ENCODE measurements at places on chromosomes 3 and 15. TPM values are rescaled to one million over a fixed set of nuclear protein-coding genes. Genes with fewer than 3 reads are reported as not detected.

- H3K27ac ChIP-seq: no peak overlapping the region
- H3K27me3 ChIP-seq: no peaks in the 10 kb centered on the region
- H3K36me3 ChIP-seq: no peaks in the 10 kb centered on the region
- DNase-seq: no peak
- H3K4me3 ChIP-seq: no peak overlapping the region
Observed at GRCh38 chr15:48472756-48473155, 141.5 kb downstream of the DUT start.

The CLDN18 gene
- not detected for total RNA-seq

DNA sequence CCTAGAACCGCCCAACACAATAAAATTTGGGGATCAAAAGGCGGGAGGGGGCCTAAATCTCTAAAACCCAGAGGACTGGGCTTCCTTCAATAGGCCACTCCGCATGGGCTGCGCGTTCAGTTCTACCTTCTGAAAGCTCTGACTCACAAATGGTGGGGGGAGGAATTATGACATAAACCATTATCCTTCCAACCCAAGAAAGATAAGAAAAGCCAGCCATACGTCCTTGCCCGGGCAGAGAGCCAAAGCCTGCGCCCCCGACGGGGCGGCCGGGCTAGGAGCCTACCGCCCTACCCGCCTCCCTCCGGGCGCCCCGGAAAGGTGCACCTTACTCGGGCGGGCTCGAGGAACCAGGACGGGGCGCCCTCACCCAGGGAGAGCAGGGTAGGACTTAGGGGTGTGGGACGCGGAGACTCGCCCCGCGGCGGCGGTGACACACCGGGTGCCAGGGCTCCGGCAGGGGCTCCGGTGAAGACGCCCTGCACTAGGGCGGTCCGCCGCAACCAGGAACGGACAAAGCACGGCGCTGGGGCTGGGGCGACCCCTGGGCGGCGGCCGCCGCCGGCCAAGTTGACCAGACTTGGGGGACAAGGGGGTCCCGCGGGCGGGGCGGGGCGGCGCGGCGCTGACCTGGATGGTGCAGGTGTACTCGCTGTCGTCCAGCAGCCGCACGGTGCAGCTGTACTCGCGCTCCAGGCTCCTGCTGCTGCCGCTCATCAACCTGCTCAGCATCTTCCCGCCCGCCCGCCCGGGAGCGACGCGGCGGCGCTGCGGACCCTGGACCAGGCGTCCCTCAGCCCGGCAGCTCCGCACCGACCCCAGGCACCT lies 534 bp downstream of the FRMD5 start:
- H3K27me3 ChIP-seq: peaks cover 57% of the 10 kb centered on the region
- H3K4me1 ChIP-seq: peaks cover 23% of the 10 kb centered on the region
- peak overlapping the region; percentile 63 for H3K4me3 ChIP-seq
- H3K27ac ChIP-seq: no peak overlapping the region
- no peaks in the 10 kb centered on the region for H3K36me3 ChIP-seq

DNA sequence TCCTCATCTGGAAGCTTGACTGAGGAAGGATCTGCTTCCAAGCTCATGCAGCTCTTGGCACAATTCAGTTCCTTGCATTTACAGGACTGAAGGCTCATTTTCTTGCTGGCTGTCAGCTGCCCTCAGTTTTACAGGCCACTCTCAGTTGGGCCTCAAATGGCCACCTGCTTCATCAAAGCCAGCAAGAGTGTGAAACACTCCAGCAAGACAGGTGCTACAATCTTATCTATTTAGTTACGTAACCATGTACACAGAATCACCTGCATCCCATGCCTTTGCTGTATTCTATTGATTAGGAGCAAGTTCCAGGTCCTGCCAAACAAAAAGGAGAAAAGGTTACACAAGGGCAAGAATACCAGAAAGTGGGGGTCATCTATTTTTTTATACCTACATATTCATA lies 40.8 kb downstream of the RHCG start:
- H3K27me3 ChIP-seq: no peaks in the 10 kb centered on the region
- peaks cover under 1% of the 10 kb centered on the region for H3K4me1 ChIP-seq
- no peaks in the 10 kb centered on the region for H3K36me3 ChIP-seq
- no peak overlapping the region for H3K4me3 ChIP-seq
- no peak overlapping the region for H3K27ac ChIP-seq

DNA sequence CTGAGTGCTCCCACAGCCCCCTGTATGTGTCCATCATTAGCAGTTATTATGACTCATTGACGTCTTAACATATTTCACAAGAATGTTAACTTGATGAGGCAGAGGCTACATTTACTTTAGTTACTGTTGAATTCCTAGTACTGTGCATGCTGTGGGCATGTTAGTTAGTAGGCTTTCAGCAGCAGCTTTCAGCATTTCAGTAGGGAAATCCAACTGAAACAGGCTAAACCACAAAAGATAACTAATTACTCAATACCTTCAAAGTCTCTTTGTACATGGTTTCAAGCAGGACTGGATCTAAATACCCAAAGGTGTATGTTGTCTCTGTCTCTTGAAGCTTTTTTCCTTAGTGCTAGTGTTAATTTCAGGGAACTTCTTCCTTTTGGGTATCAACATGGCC lies 229.9 kb upstream of the SUCLG2 start:
- H3K4me1 ChIP-seq: no peaks in the 10 kb centered on the region
- H3K27ac ChIP-seq: no peak overlapping the region
- no peaks in the 10 kb centered on the region for H3K27me3 ChIP-seq
- no peak for DNase-seq

The DCLK3 gene
- total RNA-seq: not detected

The KCNH8 gene
- total RNA-seq: 4.3 TPM

The PP2D1 gene
- total RNA-seq: not detected

The FSTL1 gene
- not detected for total RNA-seq

GRCh38 chr3:77935418-77935817 lies 895.5 kb downstream of the ROBO2 start:
- H3K4me3 ChIP-seq: no peak overlapping the region
- H3K4me1 ChIP-seq: no peaks in the 10 kb centered on the region
- no peak overlapping the region for H3K27ac ChIP-seq
- no peaks in the 10 kb centered on the region for H3K36me3 ChIP-seq
- DNase-seq: no peak
- H3K27me3 ChIP-seq: no peaks in the 10 kb centered on the region

The RASL12 gene
- total RNA-seq: not detected

The ABCC5 gene
- total RNA-seq: 31.7 TPM

The BNC1 gene
- total RNA-seq: not detected

DNA sequence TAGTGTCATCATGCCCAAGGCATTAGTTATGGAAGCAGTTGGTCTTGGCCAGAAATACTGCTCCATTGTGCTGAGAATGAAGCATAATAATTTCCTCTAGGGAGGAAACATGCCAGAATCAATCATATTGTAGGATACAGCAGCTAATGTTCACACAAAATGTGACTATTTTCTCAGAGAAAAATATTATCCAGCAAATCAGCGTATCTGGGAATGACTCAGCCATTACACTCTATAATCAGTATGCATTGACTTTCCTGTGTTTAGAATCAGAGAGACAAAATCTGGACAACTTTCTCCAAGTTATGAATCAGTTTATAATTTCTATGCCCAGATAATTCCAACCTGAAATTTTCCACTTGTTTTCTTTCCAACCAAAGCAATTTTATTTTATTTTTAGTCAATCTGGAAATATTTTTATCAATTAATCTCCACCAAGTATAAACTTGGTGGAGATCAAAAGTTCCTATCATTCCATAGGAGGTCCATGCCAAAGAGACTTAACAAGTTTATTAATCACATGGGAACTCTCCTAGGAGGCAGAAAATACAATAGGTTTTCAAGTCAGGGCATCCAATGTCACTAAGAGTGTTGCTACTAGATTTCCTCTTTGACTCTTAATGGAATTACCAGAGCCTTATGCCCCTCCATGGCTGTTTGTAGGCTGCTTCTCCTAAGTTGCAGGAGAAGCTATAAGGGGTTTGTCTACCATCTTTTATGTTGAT lies 36.4 kb downstream of the SUCNR1 start:
- H3K36me3 ChIP-seq: no peaks in the 10 kb centered on the region
- H3K27ac ChIP-seq: no peak overlapping the region
- DNase-seq: no peak
- no peak overlapping the region for H3K4me3 ChIP-seq
- H3K4me1 ChIP-seq: no peaks in the 10 kb centered on the region
- no peaks in the 10 kb centered on the region for H3K27me3 ChIP-seq

DNA sequence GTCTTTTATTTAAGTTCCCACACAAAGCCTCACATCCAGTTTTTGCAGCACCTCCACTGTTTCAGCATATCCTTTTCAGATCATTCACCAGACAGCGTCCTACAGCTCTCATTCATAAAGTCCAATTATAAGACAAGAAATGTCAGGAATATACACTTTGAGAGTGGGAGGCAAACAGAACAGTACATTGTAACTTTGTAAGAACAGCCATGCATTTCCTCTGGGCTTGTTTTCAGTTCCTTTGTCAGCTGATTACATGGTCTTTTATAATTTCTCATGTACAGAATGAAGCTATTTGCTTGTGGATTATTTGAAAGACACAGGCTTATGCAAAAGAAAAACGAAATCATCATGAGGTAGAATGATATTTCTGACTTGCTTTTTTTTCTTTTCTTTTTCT lies 85.7 kb downstream of the SOX2 start:
- H3K4me3 ChIP-seq: no peak overlapping the region
- DNase-seq: no peak
- H3K4me1 ChIP-seq: no peaks in the 10 kb centered on the region
- no peaks in the 10 kb centered on the region for H3K27me3 ChIP-seq
- H3K27ac ChIP-seq: no peak overlapping the region
- H3K36me3 ChIP-seq: no peaks in the 10 kb centered on the region

GRCh38 chr3:70539908-70540307 lies 227.5 kb upstream of the MDFIC2 start:
- H3K4me1 ChIP-seq: no peaks in the 10 kb centered on the region
- no peak for DNase-seq
- H3K4me3 ChIP-seq: no peak overlapping the region
- H3K27ac ChIP-seq: no peak overlapping the region
- no peaks in the 10 kb centered on the region for H3K36me3 ChIP-seq
- peaks cover 2% of the 10 kb centered on the region for H3K27me3 ChIP-seq

- H3K27ac ChIP-seq: no peak overlapping the region
- no peaks in the 10 kb centered on the region for H3K36me3 ChIP-seq
- no peak overlapping the region for H3K4me3 ChIP-seq
- H3K27me3 ChIP-seq: no peaks in the 10 kb centered on the region
- no peak for DNase-seq
Observed at GRCh38 chr3:182697345-182697919, 95.9 kb upstream of the ATP11B start.

The FAM227B gene
- total RNA-seq: 9.2 TPM

The GOLGA6A gene
- 1.0 TPM for total RNA-seq

GRCh38 chr3:51719410-51720025 lies 12.7 kb downstream of the GRM2 start:
- no peaks in the 10 kb centered on the region for H3K27me3 ChIP-seq
- H3K27ac ChIP-seq: no peak overlapping the region
- DNase-seq: no peak
- H3K36me3 ChIP-seq: no peaks in the 10 kb centered on the region

The NRG4 gene
- total RNA-seq: not detected

GRCh38 chr3:110810356-110810755 lies 261.3 kb upstream of the NECTIN3 start:
- no peaks in the 10 kb centered on the region for H3K27me3 ChIP-seq
- no peaks in the 10 kb centered on the region for H3K4me1 ChIP-seq
- DNase-seq: no peak
- no peaks in the 10 kb centered on the region for H3K36me3 ChIP-seq
- H3K27ac ChIP-seq: no peak overlapping the region
- no peak overlapping the region for H3K4me3 ChIP-seq

The RGMA gene
- total RNA-seq: not detected

GRCh38 chr15:69996321-69997160 lies 101.2 kb downstream of the TLE3 start:
- H3K4me3 ChIP-seq: no peak overlapping the region
- H3K27ac ChIP-seq: peak overlapping the region; percentile 15
- peaks cover 82% of the 10 kb centered on the region for H3K4me1 ChIP-seq
- H3K36me3 ChIP-seq: no peaks in the 10 kb centered on the region
- no peaks in the 10 kb centered on the region for H3K27me3 ChIP-seq

DNA sequence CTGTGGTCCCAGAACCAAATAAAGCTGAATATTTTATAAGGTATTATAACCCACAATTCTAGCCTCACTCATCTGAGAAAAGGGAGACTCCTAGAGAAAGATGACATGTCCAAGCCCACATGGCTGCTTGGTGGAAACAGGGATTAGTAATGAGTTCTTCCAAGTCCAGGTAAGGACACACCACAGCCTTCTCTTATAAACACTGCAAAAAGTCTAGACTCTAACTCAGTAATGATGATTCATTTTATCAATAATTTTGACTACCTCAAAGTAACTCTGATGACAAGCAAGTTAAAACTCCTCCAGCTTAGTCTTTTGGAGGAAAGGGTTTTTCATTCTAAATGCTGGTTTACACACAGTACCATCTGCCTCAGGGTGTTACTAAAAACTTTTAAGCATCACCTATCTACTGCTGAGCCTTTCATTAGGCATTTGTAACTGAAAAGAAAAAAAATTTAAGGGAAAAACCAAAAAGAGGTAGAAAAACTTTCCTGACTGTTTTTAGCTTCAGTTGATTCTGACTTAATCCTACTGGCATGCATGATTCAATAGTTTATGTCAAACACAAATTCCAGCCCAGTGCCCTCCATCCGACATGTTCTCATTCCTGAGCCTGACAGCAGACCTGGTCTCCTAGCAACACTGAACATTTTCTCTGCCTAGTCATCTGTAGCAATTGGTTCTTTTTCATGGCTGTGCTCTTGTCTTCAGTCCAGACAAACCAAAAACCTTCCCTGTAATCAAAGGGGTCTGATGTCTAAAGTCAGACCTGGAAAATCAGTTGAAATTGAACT lies 43.9 kb downstream of the P3H2 start:
- H3K4me1 ChIP-seq: no peaks in the 10 kb centered on the region
- DNase-seq: no peak
- H3K27ac ChIP-seq: no peak overlapping the region
- no peaks in the 10 kb centered on the region for H3K36me3 ChIP-seq
- no peak overlapping the region for H3K4me3 ChIP-seq

- H3K4me3 ChIP-seq: no peak overlapping the region
- no peaks in the 10 kb centered on the region for H3K36me3 ChIP-seq
- no peaks in the 10 kb centered on the region for H3K4me1 ChIP-seq
- DNase-seq: peak; percentile 25
Observed at GRCh38 chr15:79185199-79185598, 94.6 kb upstream of the RASGRF1 start.

DNA sequence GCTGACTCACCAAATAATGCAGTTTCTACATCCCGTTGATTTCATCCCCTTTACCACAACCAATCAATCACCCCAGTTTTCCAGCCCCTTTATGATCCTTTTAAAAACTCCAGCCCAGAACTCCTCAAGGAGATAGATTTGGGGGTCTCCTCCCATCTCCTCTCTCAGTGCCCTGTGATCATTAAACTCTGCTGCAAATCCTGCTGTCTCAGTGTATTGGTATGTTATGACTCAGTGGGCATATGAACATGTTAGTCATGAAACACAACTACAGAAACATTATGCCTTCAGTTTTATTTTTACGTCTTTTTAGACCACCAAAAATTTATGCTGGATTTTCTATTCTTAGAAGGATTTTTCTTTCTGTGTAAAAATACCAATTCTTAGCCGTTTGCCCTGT lies 213.7 kb downstream of the DIPK2A start:
- H3K4me1 ChIP-seq: no peaks in the 10 kb centered on the region
- no peak overlapping the region for H3K27ac ChIP-seq
- no peaks in the 10 kb centered on the region for H3K27me3 ChIP-seq

The FBXW12 gene
- total RNA-seq: not detected

GRCh38 chr15:82642656-82643055 lies 4.5 kb downstream of the CPEB1 start:
- no peak overlapping the region for H3K4me3 ChIP-seq
- DNase-seq: no peak
- H3K27me3 ChIP-seq: peaks cover 46% of the 10 kb centered on the region
- H3K4me1 ChIP-seq: peaks cover 16% of the 10 kb centered on the region
- no peaks in the 10 kb centered on the region for H3K36me3 ChIP-seq
- no peak overlapping the region for H3K27ac ChIP-seq

- H3K27me3 ChIP-seq: no peaks in the 10 kb centered on the region
- H3K36me3 ChIP-seq: no peaks in the 10 kb centered on the region
- H3K4me3 ChIP-seq: no peak overlapping the region
- no peak overlapping the region for H3K27ac ChIP-seq
Observed at GRCh38 chr15:96889734-96890480, 559.4 kb downstream of the NR2F2 start.

The CCR9 gene
- 0.76 TPM for total RNA-seq

Data from B cell (primary cell).